ENCODE measurements at places on chromosomes 6 and 20. TPM values are rescaled to one million over a fixed set of nuclear protein-coding genes. Genes with fewer than 3 reads are reported as not detected.

DNA sequence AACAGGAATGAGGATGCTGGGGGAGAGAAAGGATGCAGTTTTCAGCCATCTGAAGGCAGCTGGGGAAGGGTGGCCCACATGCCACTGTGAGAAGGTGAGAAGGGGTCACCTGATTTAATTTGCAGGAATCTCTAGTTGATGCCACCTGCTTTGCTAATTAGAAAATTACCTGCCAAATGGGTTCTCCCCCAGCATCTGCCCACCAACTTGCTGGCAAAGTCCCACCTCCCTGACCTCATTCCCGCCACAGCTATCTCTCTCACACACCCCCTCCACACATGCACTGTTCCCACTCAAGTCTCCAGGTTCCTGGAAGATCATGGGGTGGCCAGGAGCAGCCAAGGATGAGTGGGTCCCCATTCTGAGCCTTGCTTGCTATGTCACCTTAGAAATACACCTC lies 70.7 kb downstream of the LRFN2 start:
- no peak for DNase-seq
- H3K36me3 ChIP-seq, result no peaks in the 10 kb centered on the region
- no peaks in the 10 kb centered on the region for H3K4me1 ChIP-seq
- H3K27me3 ChIP-seq, result no peaks in the 10 kb centered on the region
- H3K4me3 ChIP-seq, result no peak overlapping the region
- H3K27ac ChIP-seq, result no peak overlapping the region

GRCh38 chr6:44234101-44235025 lies 11.0 kb downstream of the SLC29A1 start:
- H3K27ac ChIP-seq, result peak overlapping the region; percentile 70
- H3K36me3 ChIP-seq, result peaks cover 43% of the 10 kb centered on the region
- DNase-seq, result peak; percentile 88
- H3K4me1 ChIP-seq, result peaks cover 52% of the 10 kb centered on the region
- H3K4me3 ChIP-seq, result no peak overlapping the region
- no peaks in the 10 kb centered on the region for H3K27me3 ChIP-seq

DNA sequence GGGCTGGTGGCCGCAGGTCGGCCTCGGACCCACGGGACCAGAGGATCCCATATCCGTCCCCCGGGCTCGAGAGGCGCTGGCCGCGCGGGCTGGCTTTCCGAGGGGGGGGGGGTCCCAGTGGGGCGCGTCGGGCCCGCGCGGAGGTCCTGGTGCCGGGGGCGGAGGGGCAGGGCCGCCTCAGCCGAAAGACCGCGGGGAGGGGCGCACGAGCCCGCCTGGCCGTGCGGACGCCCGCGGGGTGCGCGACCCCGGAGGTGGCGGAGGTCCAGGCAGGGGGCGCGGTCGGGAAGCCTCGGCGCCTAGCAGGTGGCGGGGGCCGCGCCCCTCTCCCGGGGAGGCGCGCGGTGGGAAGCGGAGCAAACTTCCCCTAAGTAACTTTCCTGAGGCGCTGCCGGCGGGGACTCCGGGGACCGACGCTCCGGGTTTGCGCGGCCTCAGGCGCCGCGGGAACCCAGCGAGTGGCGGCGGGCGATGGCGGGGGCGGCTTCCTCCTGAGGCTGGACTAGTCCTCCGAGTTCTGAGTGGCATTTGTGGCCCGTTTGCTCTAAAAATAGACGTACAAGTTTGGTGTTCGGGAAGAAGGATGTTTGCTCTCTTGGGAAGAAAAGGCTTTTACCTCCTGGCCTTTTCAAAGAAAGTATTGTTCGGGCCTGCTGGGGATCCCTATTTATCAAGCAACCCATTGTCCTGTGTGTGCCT lies 26.5 kb upstream of the BTBD3 start:
- peak; percentile 88 for DNase-seq
- H3K4me3 ChIP-seq, result peak overlapping the region; percentile 82
- H3K27ac ChIP-seq, result peak overlapping the region; percentile 93
- H3K27me3 ChIP-seq, result no peaks in the 10 kb centered on the region

- peaks cover 12% of the 10 kb centered on the region for H3K4me1 ChIP-seq
- H3K27ac ChIP-seq, result no peak overlapping the region
- no peaks in the 10 kb centered on the region for H3K36me3 ChIP-seq
- DNase-seq, result peak; percentile 28
- H3K4me3 ChIP-seq, result no peak overlapping the region
Observed at GRCh38 chr20:723756-724155, 44.5 kb downstream of the SLC52A3 start.

- peaks cover 6% of the 10 kb centered on the region for H3K27me3 ChIP-seq
- H3K36me3 ChIP-seq, result peaks cover 15% of the 10 kb centered on the region
- H3K4me3 ChIP-seq, result no peak overlapping the region
- peak overlapping the region; percentile 75 for H3K27ac ChIP-seq
Observed at GRCh38 chr6:42099340-42100028, 42.9 kb downstream of the C6orf132 start.

PRDM1 gene
- total RNA-seq, result 22.7 TPM

OARD1 gene
- 1.2 TPM for total RNA-seq

HLA-DRB1 gene
- total RNA-seq, result 25.3 TPM

All from stomach (tissue), 19 donors.